Body of pancreas (tissue), 4 donors: ENCODE measurements at places on chromosomes 6 and 20. TPM values are rescaled to one million over a fixed set of nuclear protein-coding genes. Genes with fewer than 3 reads are reported as not detected.

GRCh38 chr6:56995347-56995902 is 40.5 kb downstream of the BEND6 start:
- no peak for DNase-seq
- no peak overlapping the region for H3K4me3 ChIP-seq
- no peaks in the 10 kb centered on the region for H3K27me3 ChIP-seq
- H3K4me1 ChIP-seq = no peaks in the 10 kb centered on the region
- H3K27ac ChIP-seq = no peak overlapping the region

DNA sequence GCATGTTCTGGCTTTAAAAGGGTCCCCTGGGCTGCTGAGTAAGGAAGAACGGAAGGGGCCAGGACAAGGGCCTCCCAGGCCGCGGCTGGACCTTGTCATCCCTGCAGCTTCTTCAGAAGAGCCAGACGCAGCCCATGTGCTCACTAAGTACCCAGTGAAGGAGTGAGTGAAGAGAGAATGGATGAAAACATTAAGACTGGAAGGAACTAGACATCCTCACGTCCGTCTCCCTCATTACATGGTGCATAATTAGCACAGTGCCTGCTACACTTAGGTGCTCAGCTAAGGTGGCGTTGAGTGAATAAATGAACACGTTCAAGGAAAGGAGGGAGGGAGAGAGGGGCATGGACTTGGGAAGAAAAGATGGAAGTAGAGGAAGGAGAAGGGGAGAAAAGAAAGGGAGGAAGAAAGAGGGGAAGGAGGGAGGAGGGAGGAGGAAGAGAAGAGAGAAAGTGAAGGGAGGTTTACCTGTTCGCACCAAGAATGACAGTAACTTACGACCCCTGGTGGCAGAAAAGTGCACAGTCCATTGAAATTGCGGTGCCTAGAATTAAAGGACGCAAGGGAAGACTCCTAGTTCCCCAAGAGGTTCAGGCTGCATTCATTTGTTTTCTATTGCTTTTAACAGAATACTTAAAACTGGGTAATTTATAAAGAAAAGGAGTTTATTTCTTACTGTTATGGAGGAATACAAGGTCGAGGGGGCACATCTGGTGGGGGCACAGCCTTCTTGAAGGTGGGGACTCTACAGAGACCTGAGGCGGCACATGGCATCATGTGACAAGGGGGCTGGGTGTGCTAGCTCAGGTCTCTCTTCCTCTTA is 8.0 kb downstream of the TP53RK start:
- H3K36me3 ChIP-seq = no peaks in the 10 kb centered on the region
- no peak overlapping the region for H3K27ac ChIP-seq
- peaks cover 37% of the 10 kb centered on the region for H3K4me1 ChIP-seq
- DNase-seq = peak; percentile 80

DNA sequence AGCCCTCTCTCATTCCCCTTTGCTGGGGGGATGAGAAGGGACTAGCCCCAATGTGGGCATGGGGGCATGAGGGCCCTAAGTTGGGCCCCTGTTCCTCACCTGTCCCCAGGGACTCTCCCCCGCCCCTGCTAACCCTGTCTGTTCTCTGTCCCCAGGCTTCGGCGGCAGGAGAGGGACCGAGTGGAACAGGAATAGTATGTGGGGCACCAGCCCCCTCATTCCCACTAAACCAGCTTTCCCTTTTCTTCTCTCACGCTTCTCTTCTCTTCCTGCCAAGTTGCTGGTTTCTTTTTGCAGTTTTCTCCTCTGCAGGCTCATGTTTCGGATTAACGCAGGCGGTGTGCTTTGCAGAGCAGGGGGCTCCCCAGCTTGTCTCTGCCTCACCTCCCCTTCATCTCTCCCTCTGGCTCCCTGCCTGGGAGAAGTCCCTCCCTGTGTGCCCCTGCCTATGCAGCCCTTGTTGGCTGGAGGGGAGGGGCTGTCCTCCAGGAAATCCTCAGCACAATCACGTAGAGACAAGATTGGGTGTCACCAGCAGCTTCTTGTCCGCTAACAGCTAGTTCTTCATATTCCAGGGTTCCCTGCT is 7.9 kb downstream of the TMEM63B start:
- no peaks in the 10 kb centered on the region for H3K4me1 ChIP-seq
- no peaks in the 10 kb centered on the region for H3K27me3 ChIP-seq
- H3K4me3 ChIP-seq = no peak overlapping the region
- no peak overlapping the region for H3K27ac ChIP-seq
- DNase-seq = no peak
- no peaks in the 10 kb centered on the region for H3K36me3 ChIP-seq

- no peak overlapping the region for H3K4me3 ChIP-seq
- no peaks in the 10 kb centered on the region for H3K27me3 ChIP-seq
- no peak for DNase-seq
Observed at GRCh38 chr6:12481850-12482249, 191.7 kb downstream of the EDN1 start.

GRCh38 chr20:57898332-57898731 is 188.5 kb upstream of the PMEPA1 start:
- no peaks in the 10 kb centered on the region for H3K36me3 ChIP-seq
- DNase-seq = no peak
- peaks cover 6% of the 10 kb centered on the region for H3K4me1 ChIP-seq
- H3K4me3 ChIP-seq = no peak overlapping the region
- no peak overlapping the region for H3K27ac ChIP-seq

DNA sequence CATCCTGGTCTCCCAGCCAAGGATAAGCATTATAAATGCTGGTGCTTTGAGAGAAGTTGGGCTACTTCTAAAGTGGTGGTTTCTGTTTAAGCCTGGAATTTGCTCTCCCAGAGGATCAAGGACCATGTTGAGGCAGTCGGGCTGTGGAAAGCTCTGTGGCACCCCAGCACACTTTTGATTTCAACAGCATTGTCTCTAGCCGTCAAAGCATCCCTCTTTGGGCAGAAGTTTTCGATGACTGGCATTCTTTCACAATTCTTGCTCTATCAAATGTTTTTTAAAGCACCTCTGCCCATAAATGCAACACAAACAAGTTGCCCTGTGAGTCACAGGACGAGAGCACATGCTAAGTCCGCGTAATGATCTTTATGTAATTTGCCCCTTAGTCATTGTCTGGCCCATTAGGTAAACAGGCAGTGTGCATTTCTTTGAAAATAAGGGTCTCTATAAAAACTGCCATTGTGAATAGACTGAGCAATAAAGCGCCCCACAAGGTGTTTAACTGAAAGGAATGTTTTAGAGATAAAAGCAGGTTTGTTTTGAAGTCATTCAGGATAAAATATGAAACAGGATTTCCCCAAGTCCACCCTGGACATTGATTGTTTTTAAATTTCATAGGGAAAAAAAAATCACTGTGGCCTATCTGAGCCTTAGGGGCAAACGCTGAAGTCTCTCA is 44.7 kb upstream of the FOXQ1 start:
- no peaks in the 10 kb centered on the region for H3K27me3 ChIP-seq
- H3K4me3 ChIP-seq = no peak overlapping the region
- H3K36me3 ChIP-seq = no peaks in the 10 kb centered on the region
- H3K27ac ChIP-seq = no peak overlapping the region
- no peak for DNase-seq
- H3K4me1 ChIP-seq = no peaks in the 10 kb centered on the region

- no peak within 1 kb of the TSS for H3K27ac ChIP-seq
- H3K27me3 ChIP-seq = no peaks in the 10 kb centered on the region
- H3K36me3 ChIP-seq = no peaks in the 10 kb centered on the region
- H3K4me3 ChIP-seq = peak within 1 kb of the TSS; percentile 26
- peak; percentile 93 for DNase-seq
Observed at GRCh38 chr6:149922642-149923326, at the start of gene RAET1G. Gene RAET1G (minus strand): TSS chr6:149923121. CDS start chr6:149923010, 111 bp downstream.

Gene BTN1A1
- not detected for total RNA-seq
